ENCODE measurements at places on chromosomes 5 and 9.

DNA sequence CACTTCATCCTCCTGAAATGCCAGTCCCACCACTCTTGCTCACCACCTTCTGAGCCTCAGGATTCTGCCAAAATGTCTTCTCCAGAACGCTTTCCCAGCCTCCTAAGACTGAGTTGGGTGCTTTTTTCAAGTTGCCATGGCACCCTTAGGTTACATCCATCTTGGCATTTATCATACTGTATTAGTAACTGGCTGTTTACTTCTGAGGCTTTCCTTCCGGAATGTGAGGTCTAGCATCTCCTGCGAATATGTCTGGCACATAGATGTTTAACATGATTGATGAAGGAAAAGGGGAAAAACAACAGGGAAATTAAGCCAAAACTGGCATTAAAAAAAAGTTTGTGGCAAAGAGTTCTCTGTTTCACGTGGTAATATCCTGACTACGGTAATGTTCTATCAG lies 24.9 kb downstream of the RNF130 start:
- DNase-seq: no peak

DNA sequence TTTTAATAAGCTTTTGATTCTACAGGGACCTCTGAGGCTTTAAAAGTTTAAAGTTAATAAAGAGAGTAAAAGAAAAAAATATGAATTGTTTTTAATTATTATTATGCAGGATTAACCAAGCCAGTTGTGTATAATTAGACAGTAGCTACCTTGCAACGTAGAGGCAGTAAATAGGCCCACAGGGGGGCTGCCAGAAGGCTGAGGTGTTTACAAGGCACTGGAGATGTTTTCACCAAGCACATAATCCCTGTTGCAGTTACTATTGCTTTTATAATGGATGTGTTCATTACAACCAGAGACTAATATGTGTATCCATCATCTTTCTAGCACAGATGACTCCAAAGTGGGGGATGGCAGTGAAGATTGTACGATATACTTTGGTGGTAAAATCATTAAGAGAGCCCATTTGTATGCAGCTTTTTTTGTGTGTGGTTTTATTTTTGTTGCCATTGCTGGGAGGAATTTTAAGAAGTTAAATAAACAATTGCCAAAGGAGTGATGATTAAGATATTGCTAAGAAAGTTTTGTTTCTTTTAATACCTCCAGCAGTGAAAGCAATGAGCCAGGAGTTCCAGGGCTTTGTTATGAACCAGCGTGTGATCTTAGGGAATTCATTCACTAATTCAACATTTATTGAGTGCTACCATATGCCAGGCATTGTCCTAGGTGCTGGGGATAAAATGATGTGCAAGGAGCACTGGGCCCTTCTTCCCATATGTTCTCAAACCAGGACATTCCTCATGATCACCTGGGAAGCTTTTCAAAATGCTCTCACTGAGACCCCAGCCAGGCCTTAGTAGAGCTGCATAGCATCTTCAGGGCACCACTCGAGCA lies 138.7 kb upstream of the EFNA5 start:
- DNase-seq: no peak

DNA sequence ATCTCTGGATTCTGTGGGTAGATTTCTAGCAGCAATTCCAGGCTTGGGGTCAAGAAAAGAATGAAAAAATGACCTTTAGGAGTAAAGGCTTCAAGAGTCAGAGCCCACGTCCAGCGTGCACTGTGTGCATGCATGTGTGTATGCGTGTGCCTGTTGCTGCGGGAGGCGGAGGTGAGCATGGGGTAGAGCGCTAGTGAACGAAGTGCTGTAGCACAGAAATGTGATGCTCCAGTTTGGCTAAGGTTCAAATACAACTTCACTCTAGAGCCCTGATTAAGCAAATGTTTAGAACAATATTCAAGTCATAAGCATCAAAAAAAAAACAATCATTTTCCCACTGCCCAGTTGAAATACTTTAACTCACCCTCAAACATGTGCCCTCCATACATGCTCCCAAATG lies 403.9 kb downstream of the ZNF608 start:
- no peak for DNase-seq

- no peak for DNase-seq
Observed at GRCh38 chr9:37243588-37244345, 123.4 kb downstream of the ZCCHC7 start.

DNA sequence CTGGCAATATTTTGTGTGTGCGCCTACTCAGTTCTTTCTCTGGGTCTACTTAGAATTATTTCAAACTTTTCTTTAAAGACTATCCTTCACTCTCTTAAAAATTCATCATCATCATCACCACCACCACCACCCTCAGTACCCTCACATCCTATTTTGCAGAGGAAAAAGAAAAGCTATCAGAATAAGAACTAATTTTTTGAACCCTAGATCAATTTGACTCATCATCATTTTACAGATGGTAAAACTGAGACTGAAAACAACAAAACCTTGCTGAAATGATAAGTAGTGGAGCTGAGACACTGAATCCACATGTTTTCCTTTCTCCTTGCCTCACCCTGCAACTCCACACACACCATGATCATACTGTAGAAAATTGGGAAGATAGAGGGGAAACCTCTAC lies 119.3 kb downstream of the SSBP2 start:
- no peak for DNase-seq

GRCh38 chr9:134068744-134069479 lies 1.1 kb upstream of the BRD3 start:
- DNase-seq: no peak

GRCh38 chr9:18585996-18586395 lies 112.0 kb downstream of the ADAMTSL1 start:
- DNase-seq: no peak

- no peak for DNase-seq
Observed at GRCh38 chr5:55593115-55593472, 58.3 kb upstream of the PLPP1 start.

GRCh38 chr5:58545912-58546311 lies 37.0 kb upstream of the RAB3C start:
- DNase-seq: no peak

DNA sequence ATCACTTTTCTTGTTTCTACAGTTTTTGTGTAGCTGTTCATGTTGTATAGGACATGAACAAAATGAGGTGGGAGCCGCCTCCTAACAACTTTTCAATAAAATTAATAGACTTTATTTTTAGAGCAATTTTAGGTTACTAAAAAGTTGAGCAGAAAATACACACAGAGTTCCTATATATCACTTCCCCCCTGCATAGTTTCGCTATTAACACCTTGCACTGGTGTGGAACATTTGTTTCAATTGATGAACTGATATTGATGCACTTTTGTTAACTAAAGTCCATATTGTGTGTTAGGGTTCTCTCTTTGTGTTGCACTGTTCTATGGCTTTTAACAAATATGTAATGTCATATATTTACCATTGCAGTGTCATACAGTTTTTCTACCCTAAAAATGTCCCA lies 47.8 kb upstream of the KCNN2 start:
- DNase-seq: no peak

DNA sequence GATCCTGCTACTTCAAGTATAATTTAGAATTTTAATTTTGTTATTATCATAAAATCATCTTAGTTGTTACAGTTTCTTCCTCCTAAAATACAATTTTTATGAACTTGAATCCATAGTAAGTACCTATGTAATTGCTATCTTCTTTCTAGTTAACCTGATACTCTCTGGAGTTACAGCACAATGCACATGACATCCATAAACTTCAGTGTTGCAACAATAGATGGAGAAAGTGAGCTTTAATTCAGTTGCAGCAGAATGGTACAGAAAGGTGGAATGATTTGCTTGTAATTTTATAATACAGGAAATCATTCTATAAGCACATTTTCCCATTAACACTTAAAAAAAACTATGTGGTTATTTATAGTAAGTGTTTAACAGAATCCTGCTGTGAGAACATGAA lies 372.0 kb downstream of the CDH9 start:
- DNase-seq: no peak

GRCh38 chr5:96660971-96661854 lies 963 bp upstream of the CAST start:
- no peak for DNase-seq

DNA sequence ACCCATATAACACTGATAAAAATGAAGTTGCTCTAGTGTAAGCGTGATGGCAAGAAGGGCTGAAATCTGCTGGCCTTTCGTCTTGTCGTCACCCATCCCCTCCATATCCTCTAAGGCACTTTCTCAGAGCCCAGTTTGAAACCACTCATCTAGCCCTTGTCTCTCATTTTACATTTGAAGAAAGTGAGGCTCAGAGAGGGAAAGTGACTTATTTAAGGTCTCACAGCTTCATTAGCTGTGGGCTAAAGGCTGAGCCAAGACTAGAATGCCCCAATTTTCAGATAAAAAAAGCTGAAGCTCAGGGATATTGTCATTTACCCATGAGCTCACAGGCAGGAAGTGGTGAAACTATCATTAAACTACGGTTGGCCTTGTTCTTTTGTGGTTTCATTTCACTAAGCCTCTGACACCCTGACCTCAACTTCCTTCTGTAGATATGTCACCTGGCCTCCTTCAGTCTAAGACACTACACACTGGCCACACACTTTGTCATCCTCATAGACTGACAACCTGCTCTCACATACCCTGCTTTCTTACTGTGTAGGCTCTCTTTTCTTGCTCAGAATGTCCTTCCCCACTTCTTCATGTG lies 176.7 kb upstream of the DMAC1 start:
- no peak for DNase-seq

DNA sequence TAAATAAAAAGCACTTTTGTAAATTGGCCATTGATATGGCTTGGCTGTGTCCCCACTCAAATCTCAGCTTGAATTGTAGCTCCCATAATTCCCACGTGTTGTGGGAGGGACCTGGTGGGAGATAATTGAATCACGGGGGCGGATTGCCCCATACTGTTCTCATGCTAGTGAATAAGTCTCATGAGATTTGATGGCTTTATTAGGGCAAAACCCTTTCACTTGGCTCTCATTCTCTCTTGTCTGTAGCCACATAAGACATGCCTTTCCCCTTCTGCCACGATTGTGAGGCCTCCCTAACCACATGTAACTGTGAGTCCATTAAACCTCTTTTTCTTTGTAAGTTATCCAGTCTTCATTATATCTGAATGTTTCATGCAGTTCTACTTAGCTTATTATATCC lies 153.2 kb downstream of the TARS1 start:
- no peak for DNase-seq

- DNase-seq: no peak
Observed at GRCh38 chr5:141330299-141331080, at the start of gene PCDHGA1. Gene PCDHGA1, plus strand, starts transcription at chr5:141330514.

DNA sequence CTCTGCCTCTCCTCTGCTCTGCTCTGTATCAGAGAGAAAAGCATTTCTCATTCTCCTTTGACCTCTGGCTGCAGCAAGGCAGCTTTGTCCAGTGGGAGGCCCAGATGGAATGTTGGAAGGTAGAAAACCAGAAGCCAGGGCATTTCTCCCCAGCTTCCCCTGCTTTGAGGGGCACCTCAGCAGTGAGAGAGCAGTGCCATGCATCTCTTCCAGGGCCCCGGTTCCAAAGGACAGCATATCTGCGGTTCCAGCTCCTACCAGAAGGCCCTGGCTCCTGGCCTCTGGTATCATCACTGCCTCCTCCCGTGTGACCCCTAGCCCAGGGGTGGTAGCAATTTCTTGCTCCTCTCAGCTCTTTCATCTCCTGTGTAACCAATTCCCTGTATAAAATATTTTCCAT lies 190.8 kb downstream of the SPOCK1 start:
- DNase-seq: no peak

- DNase-seq: no peak
Observed at GRCh38 chr9:135081731-135082130, 5.7 kb upstream of the OLFM1 start.
